ENCODE measurements at places on chromosomes 7 and 10. TPM values are rescaled to one million over a fixed set of nuclear protein-coding genes. Genes with fewer than 3 reads are reported as not detected.

Gene CFAP69
- 4.8 TPM for total RNA-seq

Gene FFAR4
- not detected for total RNA-seq

Gene KIAA1549
- total RNA-seq: 34.8 TPM

Gene FGFBP3
- 3.7 TPM for total RNA-seq

Gene BTBD16
- not detected for total RNA-seq

Gene NUTM2D
- 10.1 TPM for total RNA-seq

Gene SCART1
- 4.7 TPM for total RNA-seq

Gene ASIC3
- 7.9 TPM for total RNA-seq

Gene DGKB
- total RNA-seq: 3.5 TPM

Gene CNNM1
- total RNA-seq: 0.31 TPM

Gene ZNF777
- total RNA-seq: 18.5 TPM

Gene HACD1
- total RNA-seq: 14.7 TPM

Gene FAM241B
- 20.9 TPM for total RNA-seq

Gene TMEM140
- total RNA-seq: 0.14 TPM

Gene PRRT4
- 9.5 TPM for total RNA-seq

Gene LRRN3
- 9.4 TPM for total RNA-seq

Gene C10orf105
- 0.11 TPM for total RNA-seq

Gene SKIDA1
- total RNA-seq: 9.7 TPM

Data from mesothelial cell of epicardium (in vitro differentiated cells).